AG08395 (cell line): ENCODE measurements at places on chromosomes 5 and 9.
A peak's percentile ranks its signal among the peaks of the same experiment; 100 is the strongest.

GRCh38 chr9:137433916-137434431 is 7.2 kb downstream of the ENTPD8 start:
- no peak for DNase-seq

GRCh38 chr5:95284572-95285408 is at the start of gene MCTP1:
MCTP1 (minus strand) TSS chr5:95285094.
- no peak for DNase-seq

GRCh38 chr9:28547527-28547926 is 974.2 kb upstream of the C9orf72 start:
- no peak for DNase-seq

DNA sequence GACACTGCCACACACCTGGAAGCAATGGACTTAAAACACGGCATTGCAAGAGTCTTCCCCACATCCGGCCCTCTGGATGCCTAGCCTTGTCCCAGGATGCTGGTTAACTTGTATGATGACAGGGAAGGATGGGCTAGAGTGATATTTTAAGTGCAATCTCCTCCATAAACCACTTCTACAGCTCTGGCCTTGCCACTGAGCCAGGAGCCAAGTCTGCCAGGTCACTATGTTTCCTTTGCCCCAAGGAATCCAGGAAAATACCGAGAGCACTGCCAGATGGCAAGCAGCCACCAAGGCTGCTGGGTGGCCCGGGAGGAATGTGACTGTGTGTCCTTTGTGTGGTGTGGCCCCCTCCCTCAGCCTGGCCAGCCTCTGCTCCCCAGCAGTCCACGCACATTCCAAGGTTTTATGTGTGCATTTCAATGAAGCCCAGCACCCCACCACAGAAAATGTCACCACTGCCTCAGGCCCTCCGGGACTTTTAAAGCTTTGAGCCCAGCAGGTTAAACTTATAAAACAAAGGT is 106.0 kb downstream of the FRMD3 start:
- peak; percentile 82 for DNase-seq

GRCh38 chr9:129441852-129442251 is 179.0 kb downstream of the C9orf50 start:
- DNase-seq = no peak

DNA sequence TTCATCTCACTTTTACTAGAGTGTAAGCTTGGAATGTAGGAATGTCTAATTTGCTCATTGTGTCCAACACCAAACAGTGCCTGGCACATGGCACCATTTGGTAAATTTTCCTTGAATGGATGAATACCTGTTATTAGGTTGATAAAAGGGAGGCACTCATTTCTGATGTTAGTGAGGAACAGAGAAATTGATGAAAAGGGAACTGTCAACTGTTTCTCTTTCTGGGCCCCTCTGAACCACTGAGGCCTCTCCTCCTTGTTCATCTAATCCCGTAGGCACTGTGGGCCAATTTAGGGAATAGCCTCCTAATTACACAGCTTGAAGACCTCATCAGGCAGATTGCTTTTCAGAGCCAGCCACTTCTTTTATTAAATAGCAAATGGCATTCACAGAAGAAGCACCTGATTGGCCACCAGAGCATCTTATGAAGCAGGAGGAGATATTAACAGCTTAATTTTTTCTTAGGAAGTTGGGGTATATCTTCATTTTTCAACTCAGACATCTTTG is 22.6 kb downstream of the MRRF start:
- no peak for DNase-seq

- no peak for DNase-seq
Observed at GRCh38 chr5:127994087-127994660, 89.4 kb upstream of the SLC12A2 start.

DNA sequence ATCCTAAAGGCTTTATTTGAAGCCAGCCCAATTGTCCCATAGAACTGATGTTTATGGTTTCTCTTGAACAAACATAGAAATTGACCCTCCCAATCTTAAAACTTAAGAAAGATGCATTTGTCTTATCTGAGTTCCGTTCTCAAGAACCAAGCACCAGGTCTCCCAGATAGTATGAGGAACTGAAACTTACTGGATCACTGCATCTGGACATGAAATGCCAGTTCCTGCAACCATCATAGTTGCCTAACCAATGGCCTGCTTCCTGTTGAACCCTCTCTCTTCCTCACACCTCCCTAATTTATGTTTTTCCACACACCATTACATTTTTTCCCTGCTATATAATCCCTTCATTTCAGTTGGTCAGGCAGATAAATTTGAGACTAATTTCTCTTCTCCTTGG is 478.9 kb downstream of the HTR1A start:
- no peak for DNase-seq

DNA sequence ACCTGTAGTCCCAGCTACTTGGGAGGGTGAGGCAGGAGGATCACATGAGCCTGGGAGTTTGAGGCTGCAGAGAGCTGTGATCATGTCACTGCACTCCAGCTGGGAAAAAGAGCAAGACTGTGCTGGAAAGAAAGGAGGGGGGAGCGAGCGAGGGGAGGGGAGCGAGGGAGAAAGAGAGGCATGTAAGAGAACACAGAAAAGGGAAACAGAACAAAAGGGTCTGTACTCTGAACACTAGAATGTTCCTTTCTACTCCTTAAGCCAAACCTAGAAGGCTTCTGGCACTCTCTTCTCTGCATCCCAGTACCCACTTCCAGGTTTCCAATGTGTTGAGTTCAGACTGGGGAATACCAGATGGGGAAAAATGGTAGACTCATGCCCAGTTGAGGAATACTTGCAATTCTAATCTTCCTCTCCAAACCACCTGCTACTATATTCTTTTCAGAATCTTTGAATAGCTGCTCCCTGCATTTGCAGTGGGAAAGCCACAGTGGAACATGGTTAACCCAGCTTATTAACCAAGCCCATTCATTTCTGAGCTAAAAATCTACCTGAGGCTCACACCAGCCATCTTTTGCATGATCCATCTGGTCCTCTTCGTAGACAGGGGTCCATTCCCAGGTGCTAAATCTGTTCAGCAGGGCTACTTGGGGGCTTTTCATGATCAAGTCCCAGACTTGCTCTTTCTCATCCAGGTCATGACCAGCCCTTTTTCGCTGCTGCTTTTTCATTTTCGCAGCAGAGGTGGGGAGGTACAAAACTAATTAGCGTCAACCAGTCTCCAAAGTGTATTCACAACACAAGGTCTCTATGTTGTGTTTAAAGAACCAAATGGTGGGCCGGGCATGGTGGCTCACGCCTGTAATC is 34.9 kb downstream of the SEMA4D start:
- DNase-seq = no peak

DNA sequence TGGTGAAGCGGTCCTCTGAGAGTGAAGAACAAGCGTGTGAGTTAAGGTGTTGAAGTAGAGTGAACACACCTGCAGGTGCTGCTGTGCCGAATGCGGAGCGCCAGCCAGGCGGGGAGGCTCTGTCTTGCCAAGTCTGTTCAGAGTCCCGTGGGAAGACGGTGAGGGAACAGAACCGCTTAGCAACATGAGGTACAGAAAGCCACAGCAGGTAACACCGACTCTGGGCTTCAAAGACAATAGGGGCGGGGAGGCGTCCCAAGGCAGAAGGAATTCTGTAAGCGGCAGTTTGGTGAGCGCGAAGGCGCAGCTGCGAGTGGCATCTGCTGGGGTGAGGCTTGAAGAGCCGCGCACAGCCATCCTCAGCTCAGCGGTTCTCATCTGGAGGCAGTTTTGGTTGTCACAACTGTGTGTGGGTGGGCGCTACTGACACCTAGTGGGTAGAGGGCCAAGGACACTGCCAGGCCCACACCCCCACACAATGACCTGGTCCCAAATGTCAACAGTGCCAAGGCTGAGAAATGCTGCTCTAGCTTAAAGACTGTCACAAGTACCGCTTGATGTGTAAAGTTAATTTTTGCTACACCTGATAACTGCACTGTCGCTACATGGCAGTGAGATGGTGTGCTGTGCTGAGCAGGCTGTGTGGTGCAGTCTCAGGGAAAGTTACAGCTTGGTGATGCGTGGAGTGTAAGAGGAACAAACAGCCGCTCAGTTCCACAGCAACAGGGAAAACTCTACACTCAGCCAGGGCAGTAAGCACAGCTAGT is 67.4 kb upstream of the TBC1D9B start:
- DNase-seq = peak; percentile 20

GRCh38 chr5:67315082-67315989 is 118.7 kb upstream of the CD180 start:
- peak; percentile 62 for DNase-seq
